Activated B cell treated with CpG ODN at 0.5 μM for 24 hours (primary cell): ENCODE measurements at places on chromosomes 12 and 14.

GRCh38 chr12:95615749-95616148, 64.5 kb upstream of the USP44 start:
- DNase-seq: no peak

DNA sequence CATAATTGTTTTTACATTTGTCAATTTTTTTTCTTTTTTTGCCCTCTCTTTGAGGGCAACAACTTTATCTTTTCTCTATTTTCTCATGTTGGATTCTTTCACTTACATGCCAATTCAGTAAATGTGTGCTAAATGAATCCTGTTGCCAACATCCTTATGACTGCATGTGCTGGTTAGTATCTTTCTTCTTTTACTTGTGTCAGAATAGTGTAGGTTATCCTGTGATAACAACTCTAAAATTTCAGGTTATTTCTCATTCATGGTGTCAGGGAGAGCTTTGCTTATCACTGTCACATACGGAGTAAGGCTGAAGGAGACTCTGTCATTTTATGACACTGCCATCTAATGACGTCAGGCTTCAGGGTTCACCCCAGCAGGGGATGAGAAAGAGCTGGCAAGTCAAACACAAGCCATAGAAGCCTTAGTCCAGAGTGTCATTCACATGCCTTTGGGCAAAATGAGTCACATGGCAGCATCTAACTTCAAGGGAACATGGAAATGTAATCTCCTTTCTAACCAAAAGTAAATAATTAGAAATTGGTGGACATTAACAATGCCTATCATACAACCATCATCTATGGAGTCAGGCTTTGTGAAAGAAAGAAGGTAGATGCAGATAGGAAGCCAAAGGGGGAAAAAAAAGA, 242.5 kb upstream of the ATP2B1 start:
- no peak for DNase-seq

DNA sequence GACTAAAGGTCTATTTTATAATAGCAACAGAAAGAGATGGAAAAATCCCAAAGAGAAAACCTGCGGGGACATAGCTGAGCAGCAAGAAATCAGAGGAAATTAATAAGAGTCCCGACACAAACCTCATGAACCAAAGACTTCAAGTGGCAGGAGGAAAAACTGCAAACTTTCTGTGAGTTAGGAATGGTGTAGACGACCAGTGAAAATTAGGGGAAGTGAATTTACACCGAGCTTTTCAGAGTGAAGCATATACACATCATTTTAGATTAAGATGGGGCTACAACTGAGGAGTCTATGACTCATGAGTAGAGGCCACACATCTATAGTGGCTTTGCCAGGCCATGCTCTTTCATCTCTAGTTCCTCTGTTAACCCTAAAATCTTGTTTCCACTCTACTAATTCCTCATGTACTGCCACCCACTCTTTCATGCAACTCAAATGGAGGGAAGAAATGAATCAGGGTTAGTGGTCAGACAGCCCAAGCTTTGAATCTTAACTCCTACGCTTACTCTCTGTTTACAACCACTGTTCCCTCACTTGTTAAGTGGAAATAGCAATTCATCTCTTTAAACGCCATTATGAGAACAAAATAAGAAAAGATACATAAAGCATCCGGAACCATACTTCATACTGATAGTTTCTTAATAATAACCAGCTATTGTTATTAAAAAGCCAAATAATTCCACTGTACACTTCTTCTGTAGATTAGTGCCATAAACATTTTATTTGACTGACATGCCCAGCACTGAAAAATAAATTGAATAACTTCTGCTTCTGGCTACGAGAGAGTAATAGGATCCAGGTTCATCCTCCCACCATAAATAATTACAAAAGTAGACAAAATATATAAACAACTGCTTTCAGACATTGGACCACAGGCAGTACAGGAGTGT, 219.3 kb downstream of the RMST start:
- DNase-seq: no peak

DNA sequence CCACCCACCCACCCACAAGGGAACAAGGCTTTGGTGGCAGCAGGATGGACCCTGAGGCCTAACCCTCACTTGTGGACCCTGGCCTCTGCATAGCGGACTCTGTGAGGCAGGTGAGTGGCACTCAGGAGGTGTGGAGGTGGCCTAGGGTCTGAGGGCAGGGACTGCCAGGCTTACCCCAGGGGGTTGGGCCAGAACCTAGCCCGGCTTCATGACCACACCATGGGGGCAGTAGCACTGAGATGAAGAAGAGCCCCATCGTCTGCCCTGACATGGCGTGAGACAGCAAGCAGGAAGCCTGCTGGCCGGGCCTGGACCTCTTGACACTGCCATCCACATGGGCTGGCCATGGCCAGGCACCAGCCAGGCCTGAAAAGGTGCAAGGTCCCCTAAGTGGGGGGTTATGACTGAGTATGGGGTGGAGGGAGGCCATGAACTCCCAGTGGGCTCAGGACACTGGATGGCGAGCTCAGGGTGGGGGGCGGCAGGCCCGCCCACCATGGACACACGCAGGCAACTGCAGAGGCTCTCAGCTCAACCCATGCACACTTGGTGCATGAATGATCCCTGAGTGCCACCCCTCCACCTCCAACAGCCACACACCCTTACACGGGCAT, 29.3 kb downstream of the JAG2 start:
- no peak for DNase-seq

DNA sequence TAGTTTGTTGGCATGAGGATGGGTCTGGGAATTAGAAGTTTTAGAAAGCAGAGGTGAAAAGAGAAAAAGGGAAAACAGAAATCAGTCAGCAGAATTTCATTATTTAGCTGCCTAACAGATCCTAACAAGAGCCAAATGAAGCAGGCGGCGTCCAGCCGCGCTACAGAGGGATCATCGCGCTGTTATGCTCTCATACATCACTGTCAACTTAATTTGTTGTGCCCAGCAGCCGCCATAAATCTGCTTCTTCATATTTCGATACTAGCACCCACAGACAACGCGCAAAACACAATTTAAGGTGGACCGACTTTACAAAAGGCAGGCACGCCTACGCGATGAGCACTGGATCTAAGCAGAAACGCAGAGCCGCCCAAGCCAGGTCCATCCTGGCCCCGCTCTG, 66.7 kb downstream of the SETD3 start:
- no peak for DNase-seq

GRCh38 chr14:99736603-99737371, 52.7 kb downstream of the CYP46A1 start:
- no peak for DNase-seq

GRCh38 chr14:27528328-27528727, 930.5 kb upstream of the NOVA1 start:
- DNase-seq: no peak

DNA sequence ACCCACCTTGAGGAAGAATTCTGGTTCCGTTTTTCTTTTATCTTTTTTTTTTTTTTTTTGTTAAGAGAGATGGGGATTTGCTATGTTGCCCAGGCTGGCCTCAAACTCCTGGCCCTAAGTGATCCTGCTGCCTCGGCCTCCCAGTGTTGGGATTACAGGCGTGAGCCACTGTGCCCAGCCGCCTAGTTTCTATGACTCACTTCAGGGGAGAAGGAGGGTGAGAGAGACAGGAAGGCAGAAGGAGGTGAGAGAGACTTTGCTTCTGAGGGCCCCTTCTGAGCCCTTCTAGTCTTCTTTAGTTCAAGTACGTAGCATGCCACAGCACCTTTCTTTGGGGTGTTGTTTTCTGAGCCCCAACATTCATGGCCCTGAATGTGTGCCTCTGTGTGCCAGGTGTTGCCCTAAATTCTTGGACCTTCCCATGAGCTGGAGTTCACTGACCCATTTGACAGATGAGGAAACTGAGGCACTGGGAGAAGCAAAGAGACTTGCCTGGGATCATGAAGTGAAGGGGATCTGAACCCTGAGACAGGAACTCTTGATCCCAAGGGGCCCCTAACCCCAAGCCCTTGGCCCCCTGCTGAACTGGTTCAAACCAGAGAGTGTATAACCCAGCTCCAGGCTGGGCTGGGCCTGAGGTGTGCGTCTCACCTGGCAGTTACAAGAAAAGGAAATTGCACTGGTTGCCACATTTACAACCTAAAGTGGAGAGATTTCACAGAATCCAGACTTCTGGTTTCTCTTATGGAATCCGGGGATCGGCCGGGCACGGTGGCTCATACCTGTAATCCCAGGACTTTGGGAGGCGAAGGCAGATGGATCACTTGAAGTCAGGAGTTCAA, 20.8 kb downstream of the SH2B3 start:
- no peak for DNase-seq

- no peak for DNase-seq
Measured at GRCh38 chr12:129184127-129184928, 331.1 kb downstream of the GLT1D1 start.

DNA sequence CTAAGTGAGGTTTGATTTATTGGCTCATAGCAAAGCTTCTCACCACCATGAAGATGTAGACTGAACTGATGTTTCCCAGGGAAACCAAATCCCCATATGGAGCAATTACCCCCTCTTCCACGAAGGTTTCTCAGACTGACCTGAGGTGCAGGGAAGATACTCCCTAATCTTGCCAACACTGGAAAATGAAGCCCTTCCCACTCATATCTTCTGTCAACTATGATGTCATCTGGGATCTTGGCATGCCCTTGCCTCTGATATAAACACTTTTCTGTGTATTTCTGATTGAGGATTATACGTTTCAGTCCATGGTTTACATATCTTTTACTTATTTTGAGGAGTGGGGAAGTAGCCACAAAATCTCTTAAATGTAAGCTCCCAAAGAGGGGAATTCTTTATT, 14.1 kb upstream of the CISTR start:
- DNase-seq: no peak

DNA sequence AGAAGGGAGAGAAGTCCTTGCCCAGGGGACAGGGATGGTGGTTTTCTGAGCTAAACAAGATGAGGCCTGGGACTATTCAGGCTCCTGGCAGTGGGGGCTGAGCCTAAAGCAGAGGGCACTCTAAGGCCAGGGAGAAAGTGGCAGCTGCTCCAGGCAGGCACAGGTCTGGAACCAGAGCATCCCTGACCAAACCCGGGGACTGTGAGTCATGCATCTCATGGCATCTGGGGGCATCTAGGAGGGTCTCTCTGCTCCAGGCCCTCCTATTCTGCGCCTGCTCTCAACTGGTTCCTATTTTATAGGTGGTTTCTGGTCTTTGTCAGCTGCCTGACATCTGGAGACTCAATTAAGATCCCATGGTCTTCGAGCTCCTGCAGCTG, 11.6 kb downstream of the KRT7 start:
- DNase-seq: no peak

- DNase-seq: no peak
Measured at GRCh38 chr14:63941023-63941422, 88.2 kb downstream of the SYNE2 start.

- DNase-seq: no peak
Measured at GRCh38 chr14:101852785-101853184, 91.3 kb downstream of the PPP2R5C start.

DNA sequence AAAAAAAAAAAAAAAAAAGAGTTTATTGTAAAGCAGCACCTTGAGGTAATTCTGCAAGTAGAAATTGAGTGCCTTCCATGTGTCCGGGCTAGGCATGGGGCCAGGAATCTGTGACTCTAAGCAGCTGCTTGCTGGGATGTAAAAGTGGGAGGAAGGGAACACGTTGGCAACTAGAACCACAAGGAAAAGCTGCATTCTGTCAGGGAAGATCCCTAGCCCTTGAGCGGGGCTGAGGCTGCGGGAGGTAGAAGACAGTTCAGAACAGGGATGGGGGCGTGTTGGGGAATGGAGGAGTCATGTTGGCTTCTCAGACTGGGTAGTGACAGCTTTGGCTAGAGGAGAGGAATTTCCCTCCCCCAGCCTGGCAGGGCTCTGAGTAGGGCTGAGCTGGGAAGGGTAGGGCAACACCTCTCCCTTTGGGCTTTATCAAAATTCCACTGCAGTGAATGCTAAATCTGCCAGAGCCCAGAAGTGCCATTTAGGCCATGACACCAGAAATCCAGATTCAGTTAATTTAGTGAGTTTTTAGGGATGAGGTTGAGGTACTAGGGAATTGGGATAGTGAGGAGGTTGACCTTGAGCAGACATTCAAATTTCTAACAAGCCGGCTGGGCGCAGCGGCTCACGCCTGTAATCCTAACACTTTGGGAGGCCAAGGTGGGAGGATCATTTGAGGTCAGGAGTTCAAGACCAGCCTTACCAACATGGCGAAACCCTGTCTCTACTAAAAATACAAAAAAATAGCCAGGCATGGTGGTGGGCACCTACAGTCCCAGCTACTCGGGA, 3.4 kb upstream of the TRAFD1 start:
- DNase-seq: no peak

DNA sequence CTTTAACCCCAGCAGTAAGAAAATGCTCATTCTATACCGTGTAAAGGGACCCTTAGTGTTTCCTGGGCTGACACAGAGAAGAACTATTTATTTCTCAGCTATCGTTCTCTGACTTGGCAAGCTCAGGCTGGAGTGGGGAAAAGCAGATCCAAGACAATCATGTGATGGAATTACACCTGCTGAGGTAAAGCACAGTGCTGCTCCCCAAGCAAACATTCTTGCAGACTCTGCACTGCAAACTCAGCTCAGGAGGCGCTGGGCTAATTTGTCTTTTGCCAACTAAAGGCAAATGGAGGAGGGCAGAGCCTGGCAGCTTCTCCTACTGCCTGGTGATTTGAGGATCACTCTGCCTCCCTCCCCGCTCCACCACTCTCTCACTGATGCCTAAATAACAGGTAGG, 57.8 kb upstream of the FUT8 start:
- no peak for DNase-seq

GRCh38 chr12:57895389-57896114, 45.8 kb upstream of the ATP23 start:
- no peak for DNase-seq

GRCh38 chr12:43291516-43291915, 260.5 kb downstream of the ADAMTS20 start:
- DNase-seq: no peak

DNA sequence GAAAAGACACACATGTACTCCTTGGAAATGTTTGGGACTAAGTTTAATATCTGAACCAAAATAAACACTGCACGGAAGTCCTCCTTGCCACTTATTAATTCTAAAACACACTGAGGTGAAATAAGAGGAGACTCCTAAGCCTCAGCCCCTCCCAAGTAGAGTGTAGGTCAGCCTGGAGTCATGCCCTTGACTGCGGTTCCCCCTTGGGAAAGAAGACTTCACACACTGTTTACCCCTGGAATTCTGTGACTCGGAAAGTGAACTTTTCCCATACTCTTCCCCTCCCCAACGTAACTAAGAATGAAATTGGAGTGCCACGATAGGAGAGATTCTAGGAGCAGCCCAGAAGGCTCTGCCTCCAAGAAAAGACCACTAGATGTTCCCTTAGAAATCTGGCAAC, 8.6 kb upstream of the TFCP2 start:
- no peak for DNase-seq

DNA sequence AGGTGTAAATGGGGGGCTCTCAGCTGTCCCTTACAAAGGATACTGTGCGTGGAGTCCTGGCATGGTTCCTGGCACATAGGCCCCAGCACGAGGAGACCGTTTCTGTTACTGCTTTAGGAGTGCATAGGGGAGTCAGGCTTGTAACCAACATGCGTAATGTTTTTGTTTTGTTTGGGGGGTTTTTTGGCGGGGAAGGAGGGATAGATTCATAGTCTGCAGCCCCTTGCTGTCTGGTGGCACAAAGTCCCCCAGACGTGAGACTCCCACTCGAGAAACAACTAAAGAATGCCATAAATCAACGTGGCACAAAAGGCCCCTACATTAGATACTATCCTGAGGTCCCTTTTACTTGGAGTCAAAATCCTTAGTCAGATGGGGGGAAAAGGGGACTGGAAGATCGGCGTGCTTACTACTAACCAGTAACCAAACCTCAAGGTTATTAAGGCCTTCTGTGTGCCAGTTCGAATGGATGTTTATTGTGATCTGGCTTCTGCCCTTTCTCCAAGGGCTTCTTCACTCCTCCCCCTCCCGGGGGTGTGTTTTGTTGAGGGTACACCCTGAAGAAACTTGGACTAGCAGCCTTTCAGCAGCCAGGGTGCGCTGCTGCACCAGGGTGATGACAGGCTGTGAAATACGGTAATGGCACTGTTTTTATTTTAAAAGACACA, 874 bp downstream of the ISCU start:
- DNase-seq: peak; percentile 70
